Activated effector memory CD4-positive, alpha-beta T cell treated with Interleukin-2 at 50 U/mL for 16 hours (primary cell): ENCODE measurements at places on chromosomes 1 and 21.
A peak's percentile ranks its signal among the peaks of the same experiment; 100 is the strongest.

- no peak for DNase-seq
Measured at GRCh38 chr21:45267390-45267760, 20.3 kb downstream of the POFUT2 start.

GRCh38 chr1:155061381-155062150 lies 2.0 kb upstream of the EFNA4 start:
- peak; percentile 89 for DNase-seq

GRCh38 chr21:15139898-15140297 lies 75.1 kb upstream of the NRIP1 start:
- DNase-seq = no peak

DNA sequence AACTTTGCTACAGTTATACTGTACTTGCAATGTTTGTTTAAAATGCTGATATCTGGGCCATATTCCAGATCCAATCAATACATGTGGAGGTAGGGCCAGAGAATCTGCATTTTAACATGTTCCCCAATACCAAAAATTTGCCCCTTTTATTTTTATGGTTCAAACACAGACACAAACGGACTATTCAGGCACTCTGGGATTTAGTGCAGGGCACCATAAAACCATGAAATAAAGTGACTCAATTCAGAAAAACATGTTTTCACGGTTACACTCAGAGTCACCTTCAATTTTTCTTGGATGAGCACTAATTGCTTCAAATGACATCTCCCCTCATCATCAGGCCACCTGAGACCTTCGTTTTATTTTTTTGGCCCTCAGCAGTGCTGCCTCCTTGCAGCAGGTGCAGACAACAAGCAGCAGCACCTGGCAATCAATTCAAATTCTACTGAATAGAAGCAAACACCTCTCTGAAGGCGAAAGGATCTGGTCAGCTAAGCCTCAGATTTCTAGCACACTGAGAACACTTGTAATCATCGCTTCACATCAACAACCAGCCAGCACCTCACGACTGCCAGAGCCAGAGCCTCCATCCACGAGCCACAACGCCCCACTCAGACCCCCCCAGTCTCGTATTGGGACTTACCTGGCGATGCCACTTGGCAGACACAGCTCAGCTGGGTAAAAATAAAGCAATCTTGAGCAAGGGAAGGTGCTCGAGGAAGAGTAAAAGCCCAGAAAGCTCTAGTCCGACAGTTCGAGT lies 1.1 kb downstream of the ERO1B start:
- peak; percentile 20 for DNase-seq

GRCh38 chr1:178690496-178690895 lies 34.5 kb upstream of the RALGPS2 start:
- no peak for DNase-seq

GRCh38 chr21:44433791-44434567 lies 21.3 kb upstream of the LRRC3 start:
- DNase-seq = no peak

- DNase-seq = no peak
Measured at GRCh38 chr21:44919913-44920693, 596 bp downstream of the ITGB2 start.

DNA sequence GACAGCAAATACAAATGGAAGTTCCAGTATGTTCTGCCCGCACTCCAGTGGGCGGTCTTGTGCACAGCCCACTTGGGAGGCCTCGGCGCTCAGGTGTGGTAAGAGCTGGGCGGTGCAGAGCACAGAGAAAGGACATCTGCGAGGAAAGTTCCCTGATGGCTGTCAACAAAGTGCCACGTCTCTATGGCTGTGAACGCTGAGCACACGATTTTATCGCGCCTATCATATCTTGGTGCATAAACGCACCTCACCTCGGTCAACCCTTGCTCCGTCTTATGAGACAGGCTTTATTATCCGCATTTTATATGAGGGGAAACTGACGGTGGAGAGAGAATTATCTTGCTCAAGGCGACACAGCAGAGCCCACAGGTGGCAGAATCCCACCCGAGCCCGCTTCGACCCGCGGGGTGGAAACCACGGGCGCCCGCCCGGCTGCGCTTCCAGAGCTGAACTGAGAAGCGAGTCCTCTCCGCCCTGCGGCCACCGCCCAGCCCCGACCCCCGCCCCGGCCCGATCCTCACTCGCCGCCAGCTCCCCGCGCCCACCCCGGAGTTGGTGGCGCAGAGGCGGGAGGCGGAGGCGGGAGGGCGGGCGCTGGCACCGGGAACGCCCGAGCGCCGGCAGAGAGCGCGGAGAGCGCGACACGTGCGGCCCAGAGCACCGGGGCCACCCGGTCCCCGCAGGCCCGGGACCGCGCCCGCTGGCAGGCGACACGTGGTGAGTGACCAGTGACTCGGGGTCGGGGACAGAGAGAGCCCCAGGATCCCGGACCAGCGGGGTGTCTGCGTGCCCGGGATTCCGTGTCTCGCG lies at the start of gene IL12RB2:
Gene IL12RB2, plus strand, starts transcription at position 623 of the 810 bp plus-strand sequence. CDS start 12,496 bp downstream, outside the sequence.
- DNase-seq = peak; percentile 6

DNA sequence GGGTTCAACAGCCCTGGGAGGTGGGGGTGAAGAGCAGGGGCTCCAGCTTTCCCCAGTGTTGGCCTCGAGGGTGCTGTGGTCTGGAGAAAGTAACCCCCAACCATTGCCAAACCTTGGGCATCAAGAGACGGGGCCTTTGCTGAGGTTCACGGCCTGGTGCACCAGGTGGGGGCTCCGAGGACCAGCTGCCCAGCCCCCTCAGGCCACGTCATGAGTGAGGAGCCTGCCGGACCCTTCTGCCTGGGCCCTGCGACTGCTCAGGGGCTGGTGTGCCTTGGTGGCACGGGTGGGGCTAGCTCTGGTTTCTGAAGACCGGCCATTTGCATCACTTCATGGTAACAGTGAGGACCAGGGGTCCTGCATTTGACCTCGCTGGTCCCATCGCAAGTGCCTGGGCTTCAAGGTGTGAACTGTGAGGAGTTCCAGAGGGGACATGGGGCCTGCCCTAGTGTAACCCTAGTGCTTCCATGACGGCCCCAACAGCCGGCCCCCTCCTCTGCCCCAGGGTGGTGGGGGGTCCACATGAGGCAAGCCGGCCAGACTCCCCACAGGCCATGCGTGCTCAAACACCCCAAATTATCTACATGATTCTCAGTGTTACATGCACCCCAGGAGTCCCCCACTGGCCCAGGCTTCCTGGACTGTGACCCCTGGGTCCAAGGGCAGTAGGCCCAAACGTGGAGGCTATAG lies 13.5 kb downstream of the MORN1 start:
- no peak for DNase-seq

- DNase-seq = no peak
Measured at GRCh38 chr1:25703671-25704266, 87.2 kb downstream of the MAN1C1 start.

GRCh38 chr21:28884481-28884880 lies 108.2 kb downstream of the LTN1 start:
- DNase-seq = no peak

DNA sequence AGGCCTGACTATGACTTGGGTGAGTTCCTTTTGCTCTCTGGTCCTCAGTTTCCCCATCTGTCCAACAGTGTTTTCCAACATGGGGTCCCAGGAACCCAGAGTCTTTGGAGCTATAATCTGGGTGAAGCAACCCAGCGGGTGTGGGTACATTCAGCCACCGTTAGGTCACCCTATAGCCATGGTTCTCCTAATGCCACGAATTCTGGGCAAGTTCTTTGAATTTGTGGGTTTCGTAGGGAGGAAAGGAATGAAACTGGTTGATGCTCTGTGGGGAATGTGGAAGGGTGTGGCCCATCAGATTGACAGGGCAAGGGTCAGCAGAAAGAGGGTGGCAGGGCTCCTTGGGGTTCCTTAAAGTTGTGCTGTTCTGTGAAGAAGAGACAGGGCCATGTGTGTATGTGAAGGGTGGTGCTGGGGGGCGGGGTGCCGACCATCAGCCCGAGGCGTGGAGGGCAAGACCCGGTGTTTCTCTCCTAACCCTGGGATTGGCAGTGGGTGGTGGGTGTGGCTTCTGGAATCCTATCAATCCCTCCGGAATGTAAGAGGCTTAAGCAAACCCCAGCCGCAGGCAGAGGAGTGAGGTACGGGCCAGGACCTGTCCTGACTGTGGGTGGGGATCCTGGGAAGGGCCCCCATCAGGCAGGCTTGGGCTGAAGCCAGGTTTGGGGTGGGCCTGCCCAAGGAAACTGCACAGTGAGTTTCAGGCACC lies 35.5 kb upstream of the ZNF362 start:
- no peak for DNase-seq

GRCh38 chr21:38126666-38127303 lies 130.0 kb upstream of the KCNJ15 start:
- DNase-seq = no peak

DNA sequence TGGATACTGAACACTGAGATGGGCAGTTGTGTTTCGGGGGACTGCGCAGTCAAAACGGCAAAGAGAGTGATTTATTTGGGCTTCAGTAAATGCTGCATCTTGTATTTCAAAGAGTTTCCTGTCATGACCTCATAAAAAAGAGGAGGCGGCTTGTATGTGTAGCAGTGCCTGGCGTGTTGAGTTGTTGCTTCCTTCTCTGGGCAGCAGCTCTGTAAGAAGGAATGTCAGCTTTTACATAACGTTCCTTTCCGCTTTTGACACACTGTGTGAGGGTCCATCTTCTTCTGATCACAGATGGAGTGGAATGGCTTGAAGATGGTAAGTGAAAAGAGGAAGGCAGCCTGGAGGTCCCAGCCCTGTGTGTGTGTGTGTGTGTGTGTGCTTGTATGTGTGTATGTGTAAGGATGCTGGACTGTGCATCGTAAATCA lies 941 bp downstream of the ELAVL4 start:
- DNase-seq = no peak

DNA sequence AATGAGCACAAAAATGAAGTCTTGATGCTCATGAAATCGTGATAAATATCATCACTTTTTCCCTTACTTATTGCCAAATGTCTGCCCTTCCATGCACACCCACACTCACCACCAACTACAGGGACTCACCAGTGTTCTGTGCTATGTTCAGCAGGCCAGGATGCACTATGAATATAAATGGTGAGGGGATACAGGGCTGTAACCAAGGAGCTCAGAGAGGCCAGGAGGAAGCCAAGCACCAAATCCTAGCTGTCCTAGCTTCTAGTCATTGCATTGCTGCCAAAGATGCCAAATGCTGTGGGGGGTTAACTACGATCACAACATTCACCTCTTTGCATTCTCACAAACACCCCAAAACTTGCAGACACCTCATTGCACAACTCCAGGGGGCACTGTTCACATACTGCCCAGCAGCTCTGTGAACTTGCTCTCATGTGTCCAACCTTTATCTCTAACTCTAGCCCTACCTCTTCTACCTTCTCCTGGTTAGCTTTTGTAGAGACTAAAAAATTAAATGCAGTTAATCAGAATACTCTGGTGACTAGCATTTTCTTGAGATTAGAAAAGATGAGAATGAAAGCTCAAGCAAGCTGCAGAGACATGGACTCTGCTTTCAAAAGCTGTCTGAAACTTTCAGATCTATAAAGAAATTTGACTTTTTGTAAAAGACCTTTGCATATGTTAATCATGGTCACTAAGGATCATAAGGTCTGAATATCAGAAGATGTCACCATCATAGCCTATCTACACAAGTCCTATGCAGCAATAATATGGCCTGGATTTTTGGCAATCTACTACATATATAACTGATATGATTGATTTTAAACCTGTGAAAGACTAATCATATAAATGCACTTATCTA lies 13.9 kb upstream of the KIF14 start:
- DNase-seq = no peak

DNA sequence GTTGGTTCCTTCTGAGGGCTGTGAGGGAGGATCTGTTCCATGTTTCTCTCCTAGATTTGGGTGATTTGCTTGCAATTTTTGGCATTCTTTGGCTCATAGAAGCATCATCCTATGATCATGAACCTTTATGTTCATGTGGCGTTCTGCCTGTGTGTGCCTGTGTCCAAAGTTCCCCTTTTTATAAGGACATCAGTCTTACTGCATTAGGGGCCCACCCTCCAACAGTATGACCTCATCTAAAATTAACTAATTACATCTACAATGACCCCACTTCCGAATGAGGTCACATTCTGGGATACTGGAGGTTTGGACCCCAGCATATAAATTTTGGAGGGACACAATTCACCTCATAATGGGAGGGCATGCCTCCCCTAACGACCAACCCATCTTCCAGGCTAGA lies 12.8 kb upstream of the CAMK1G start:
- DNase-seq = no peak

DNA sequence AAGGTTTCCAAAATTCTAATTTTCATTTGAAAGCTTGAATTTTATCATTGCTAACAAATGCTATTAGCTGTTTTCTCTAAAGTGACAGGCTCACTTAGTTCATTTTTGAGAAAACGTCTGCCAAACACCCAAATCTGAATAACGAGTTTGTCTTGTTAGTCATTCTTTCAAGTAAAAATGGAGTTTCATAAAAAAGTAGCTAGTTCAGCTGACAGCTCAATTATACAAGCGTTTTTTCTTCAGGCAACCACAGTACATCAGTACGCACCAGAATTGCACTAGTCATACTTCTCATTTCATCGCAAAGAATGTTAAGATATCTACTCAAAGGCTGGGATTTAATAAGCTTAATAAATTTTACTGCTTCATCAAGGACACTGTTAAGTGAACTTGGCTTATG lies 72.3 kb upstream of the SLFNL1 start:
- no peak for DNase-seq

GRCh38 chr1:2129256-2129943 lies 65.2 kb downstream of the FAAP20 start:
- no peak for DNase-seq

GRCh38 chr1:210010161-210010560 lies 72.1 kb downstream of the SYT14 start:
- DNase-seq = no peak

- no peak for DNase-seq
Measured at GRCh38 chr1:209815931-209816341, 10.0 kb upstream of the IRF6 start.

GRCh38 chr1:196897158-196897828 lies 9.4 kb downstream of the CFHR4 start:
- DNase-seq = no peak

DNA sequence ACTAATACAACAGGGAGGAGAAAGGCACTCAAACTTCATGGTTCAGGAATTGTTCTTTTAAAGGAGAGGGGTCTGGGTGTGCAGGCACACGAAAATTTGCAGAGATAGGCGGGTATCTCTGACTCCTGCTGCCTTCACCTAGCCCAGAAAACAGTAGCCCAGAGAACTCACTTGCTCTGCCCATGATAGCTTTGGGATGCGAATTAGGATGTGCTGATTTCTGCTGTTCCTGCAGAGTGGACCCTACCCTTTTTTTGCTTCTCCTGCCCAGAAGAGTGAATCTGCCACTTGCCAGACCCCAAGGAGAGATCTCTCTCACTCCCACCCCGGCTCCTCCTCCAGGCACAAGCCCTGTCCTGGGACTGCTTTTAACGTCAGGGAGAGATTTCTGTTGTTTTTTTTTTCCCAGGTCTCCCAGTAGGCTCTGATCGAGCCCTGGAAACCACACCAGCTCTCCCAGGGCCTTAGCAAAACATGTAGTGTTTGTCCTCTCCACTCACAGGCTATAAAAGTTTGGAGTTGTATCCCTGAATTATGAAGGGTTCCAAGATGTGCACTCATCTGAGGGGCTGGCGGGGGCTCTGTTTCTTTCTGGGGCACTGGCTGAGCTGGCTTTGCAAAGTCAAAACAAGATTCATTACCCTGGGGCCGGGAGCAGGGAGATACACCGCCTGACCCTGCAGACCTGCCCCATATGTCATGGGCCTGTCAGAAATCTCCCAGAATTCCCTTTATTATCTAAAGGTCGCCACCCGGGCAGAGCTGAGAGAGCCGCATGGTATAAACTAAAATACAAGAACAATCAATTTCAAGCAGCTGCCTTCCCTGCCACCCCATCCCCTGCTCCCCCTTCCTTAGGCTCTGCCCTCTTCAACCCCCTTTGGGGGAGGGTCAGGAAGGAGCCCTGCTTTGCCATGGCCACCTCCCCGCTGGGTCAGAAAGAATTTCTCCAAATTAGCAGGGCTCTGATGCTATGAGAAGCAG lies 17.9 kb downstream of the PLXNA2 start:
- DNase-seq = no peak
